ENCODE measurements at places on chromosomes 12 and 14.

DNA sequence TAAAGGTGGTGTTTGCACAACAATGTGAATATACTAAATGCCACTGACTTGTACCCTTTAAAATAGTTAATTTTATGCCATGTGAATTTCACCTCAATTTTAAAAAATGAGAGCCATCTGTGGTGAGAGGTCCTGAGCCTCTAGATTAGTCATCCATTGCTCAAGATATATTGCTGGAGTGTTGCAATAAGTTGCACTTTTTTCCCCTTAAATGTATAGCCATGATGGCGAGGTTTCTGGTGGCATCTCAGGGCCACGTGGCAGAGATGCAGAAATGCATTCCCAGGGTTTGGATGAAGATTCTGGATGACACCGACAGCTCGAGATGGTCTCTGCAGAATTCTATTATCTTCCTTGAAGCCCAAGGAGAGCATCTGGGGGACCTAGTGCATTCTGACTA is 153.7 kb downstream of the AACS start:
- DNase-seq, result no peak

GRCh38 chr14:90460136-90460535 is 63.3 kb downstream of the CALM1 start:
- no peak for DNase-seq

- DNase-seq, result no peak
Observed at GRCh38 chr12:47396902-47397663, 308.7 kb downstream of the RPAP3 start.

DNA sequence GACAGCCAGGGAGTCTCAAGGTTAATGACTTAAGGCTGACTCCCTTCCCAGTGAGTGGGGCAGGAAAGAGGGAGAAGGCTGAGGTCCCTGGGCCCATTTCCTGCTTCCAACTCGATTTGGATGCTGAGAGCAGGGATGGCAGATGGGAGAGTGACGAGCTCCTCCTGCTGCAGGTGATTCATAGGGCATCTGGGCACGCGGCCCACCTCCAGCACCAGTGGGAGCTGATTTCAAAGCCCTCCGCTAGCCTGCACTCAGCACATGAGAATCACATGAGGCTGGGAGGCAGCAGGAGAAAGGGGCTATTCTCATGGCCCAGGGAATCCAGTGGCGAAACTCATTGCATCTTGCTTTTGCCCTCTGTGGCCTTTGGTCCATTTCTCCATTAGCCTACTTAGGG is 90.8 kb downstream of the SSPN start:
- no peak for DNase-seq

GRCh38 chr14:104288272-104288671 is 149.9 kb downstream of the KIF26A start:
- DNase-seq, result no peak

DNA sequence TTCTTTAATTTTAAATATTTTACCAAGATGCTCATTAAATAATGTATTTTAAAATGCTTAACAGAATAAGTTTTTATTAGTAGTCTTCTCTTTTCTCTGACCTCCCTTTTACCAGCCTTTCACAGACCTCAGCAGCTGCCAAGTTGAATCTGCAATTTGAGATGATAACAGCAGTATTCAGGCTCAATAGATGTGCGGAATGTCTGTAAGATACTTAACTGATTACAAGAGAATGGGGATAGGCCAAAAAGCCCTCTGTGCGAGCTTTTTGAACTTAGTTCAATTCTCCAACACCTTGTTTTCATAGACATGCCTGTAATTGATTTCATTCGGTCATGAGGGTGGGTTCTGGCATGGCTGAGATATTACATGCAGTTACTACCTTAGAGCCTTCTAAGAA is 277.2 kb downstream of the TMTC2 start:
- DNase-seq, result no peak

DNA sequence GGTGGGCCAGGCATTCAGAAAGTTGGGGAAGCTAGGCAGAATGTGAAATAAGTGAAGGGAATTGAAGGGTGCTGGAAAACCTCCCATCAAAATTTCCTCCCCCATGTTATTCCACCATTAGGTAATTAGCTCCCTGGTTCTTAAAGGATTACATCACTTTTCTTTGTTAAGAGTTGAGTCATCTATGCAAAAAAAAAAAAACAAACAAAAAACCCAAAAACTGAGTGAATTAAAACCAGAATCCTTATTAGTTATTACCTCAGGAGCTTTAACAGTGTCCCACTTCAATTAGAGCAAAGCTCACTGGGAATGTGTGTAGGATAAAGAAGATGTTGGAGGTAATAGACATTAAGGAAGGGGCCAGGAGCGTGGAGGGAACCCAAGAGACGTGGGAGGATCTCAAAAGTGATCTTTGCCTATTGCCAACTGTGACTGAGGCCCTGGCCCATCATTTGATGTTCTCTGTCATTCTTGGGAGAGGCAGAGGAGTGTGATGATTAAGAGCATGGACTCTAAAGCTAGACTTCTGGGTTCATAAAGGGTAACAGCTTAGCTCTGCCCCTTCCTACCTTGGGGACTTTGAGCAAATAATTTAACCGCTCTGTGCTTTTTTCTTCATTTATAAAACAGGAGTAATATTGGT is 364.7 kb downstream of the APAF1 start:
- DNase-seq, result no peak

DNA sequence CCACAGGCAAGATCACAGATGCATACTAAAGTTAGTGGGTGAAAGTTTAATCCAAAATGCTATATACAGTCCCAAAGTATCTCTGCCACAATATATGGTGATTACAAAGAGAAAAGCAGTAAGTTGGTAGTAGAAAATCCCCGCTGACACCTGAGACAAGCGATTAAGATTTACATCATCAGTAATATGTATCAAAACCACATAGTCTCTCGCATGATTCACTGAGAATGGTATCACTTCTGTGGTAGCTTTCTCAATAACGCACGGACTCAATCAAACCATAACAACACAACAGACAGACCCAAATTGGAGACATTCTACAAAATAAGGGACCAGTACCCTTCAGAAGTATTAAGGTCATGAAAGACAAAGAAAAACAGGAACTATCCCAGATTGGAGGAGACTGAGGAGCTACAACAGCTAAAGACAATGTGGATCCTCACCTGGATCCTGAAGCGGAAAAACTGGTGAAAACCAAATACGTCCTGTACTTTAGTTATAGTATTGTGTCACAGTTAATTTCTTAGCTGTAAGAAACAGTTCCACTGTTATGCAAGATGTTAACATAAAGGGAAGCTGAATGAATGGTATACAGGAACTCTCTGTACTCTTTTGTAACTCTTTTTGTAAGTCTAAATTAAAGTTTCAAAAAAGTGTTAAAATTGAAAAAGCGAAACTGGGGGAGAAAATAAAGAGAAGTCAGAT is 51.0 kb downstream of the SPTLC2 start:
- no peak for DNase-seq

DNA sequence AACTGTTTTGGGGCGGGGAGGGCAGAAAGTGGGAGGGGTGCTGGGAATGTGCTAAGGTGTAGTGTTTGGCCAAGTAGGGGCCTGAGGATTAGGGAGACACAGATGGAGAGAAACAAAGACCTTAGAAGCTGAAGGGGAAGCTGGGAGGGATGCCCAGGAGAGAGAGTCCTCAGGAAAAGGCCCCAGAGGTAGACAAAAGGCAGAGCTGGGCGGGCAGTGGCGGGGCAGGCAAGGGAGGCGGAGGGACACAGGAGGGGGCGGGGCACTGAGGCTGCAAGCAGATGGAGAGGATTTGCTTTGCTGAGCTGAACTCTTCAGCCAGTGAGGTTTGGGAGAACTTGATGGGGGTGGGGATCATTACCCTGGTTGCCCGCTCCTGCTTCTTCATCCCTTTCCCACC is 2.8 kb downstream of the PTMS start:
- no peak for DNase-seq

GRCh38 chr12:64737539-64737938 is 21.7 kb downstream of the GNS start:
- DNase-seq, result no peak

- no peak for DNase-seq
Observed at GRCh38 chr12:96416033-96416799, 16.0 kb upstream of the CDK17 start.

- no peak for DNase-seq
Observed at GRCh38 chr14:29054119-29054518, 287.5 kb downstream of the FOXG1 start.

- DNase-seq, result no peak
Observed at GRCh38 chr12:116143909-116144308, 133.6 kb downstream of the MED13L start.

DNA sequence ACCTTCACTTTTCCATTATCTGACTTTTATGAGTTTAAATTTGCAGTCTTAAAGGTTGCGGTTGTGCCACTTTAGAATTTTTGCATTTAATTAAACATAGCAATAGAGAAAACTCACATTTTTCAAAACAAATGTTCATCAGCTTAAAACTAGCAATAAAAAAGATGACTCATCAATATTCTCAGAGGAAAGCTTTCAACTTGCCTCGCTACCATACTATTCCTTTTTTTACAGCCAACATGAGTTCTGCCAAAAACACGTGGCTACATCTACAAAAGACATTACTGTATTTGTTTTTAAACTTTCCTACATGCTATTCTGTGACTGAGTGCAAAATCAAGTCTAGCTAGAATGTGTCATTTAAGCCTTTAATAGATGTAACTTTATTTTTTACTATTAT is 497.1 kb downstream of the RPS29 start:
- DNase-seq, result no peak

DNA sequence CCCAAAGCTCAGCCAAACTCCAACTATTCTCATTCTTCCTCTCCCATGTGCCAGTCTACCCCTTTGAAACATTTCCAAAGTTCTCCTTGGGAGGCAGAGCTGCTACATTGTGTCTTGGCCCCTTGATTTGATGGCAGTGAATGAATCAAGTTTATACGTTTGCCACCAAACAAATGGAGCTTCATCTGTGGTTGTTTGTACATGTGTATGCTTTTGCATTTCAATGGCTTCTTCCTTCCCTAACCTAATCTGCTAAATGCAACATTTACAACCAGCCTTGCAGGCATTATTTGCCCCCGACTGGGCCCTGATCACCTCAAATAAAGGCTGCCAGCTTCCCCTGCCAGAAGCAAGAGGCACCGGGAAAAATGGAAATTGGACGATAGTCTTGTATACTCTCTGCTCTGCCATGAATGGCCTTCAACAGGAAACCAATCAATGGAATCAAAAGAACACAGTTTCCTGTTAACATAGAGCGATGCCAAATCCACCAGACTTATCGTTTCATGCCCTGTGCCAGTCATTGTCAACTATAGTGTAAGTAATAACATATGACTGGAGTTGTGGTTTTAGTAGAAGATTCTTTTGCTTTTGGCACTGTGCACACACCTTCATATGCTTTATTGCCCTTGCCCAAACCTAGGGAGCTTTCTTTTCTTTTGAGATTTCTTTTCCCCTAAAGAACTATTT is 97.8 kb downstream of the TMEM30B start:
- DNase-seq, result no peak

- DNase-seq, result no peak
Observed at GRCh38 chr12:108332791-108333382, 6.2 kb downstream of the CMKLR1 start.

DNA sequence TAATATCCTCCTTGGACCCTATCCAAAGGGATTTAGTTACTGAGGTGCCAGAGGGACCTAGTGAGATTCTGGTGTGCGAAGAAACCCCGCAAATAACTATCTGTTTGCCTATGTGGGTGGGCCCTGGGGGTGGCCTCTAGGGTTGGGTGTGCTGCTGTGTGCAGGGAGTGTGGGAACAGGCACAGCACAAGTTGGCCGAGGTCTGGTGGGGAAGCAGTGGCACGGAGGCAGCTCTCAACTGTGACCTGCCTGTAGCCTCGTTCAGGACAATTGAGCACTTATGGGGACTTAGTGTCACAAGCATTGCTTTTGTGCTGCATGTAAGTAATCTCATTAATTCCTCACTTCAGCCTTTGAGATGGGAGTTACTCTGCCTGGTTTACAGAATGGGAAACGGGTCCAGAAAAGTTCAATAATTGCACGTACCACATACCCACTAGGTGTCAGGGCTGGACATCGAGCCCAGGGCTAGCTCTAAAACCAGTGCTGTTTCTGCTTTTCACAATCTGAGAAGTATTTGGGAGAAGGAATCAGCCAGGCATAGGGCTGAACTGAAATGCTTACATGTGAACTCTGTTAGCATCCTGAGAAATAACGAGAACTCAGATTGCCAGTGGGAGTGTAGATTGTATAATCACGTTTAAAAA is 58.8 kb downstream of the TECPR2 start:
- DNase-seq, result no peak

DNA sequence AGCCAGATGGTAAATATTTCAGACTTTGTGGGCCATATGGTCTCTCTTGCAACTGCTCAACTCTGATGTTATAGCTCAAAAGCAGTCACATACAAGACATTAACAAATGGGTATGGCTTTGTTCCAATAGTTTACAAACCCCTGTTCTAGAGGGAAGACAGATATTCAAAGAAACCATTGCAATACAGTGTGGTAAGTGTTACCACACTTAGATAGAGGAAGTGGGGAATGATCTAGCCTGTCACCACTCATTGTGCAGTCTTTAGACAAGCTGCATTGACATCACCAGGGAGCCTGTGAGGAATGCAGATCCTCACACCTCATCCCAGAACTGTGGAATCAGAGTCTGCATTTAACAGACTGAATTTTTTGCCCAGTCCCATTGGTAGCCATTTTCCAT is 80.0 kb upstream of the RGS6 start:
- no peak for DNase-seq

GRCh38 chr12:23816394-23816851 is 133.0 kb downstream of the SOX5 start:
- no peak for DNase-seq

GRCh38 chr12:15932971-15933370 is 21.8 kb downstream of the DERA start:
- DNase-seq, result no peak

GRCh38 chr14:88043529-88044443 is 38.9 kb downstream of the GPR65 start:
- no peak for DNase-seq

DNA sequence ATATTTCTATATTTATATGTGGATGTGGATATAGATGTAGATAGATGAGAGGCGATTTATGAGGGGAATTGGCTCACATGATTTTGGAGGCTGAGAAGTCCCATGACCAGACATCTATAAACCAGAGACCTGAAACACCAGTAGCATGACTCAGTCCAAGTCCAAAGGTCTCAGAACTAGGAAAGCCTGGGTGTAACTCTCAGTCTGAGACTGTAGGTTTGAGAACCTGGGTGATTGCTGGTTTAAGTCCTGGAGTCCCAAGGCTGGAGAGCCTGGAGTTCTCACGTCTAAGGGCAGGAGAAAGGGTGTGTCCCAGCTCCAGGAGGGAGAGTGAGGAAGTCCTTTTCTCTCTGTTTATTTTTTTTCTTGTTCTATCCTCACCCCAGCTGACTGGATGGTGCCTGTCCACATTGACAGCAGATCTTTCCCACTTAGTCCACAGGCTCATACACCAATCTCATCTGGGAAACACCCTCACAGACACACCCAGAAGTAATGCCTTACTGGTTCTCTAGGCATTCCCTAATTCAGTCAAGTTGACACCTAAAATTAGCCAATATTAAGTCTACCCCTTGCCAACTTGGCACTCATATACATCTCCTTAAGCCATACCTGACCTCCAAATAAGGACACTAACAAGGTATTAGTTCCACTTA is 45.4 kb downstream of the EMP1 start:
- no peak for DNase-seq

Data from activated CD8-positive, alpha-beta memory T cell treated with anti-CD3 and anti-CD28 coated beads for 1 hour (primary cell).